ENCODE measurements at places on chromosomes 1 and 21. TPM values are rescaled to one million over a fixed set of nuclear protein-coding genes. Genes with fewer than 3 reads are reported as not detected.

The KLHDC9 gene
- polyA plus RNA-seq = 0.86 TPM

The GPR52 gene
- not detected for polyA plus RNA-seq

The PARP1 gene
- 100 TPM for polyA plus RNA-seq

DNA sequence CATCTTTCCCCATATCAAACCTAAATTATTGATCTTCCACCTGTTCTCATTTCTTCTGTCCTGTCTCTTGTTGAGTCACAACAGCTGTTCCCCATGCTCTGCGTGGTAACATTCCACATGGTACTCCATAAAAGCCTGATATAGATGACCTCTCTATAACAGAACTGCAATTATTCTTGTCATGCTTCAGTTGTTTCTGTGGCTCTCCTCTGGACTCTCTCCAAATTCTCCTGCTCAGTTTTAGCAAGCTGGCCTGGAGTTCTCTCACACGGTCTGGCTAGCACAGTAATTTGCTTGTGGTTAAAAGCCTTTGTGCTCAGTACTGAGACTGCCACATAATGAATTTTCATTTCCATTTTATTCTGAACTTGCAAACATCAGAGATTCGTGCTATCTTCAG, 10.6 kb upstream of the LRRC39 start:
- peak; percentile 13 for DNase-seq

GRCh38 chr1:230627767-230628166, 14.5 kb upstream of the COG2 start:
- no peak for DNase-seq

GRCh38 chr21:41627428-41627827, 119.5 kb upstream of the TMPRSS2 start:
- no peak for DNase-seq

DNA sequence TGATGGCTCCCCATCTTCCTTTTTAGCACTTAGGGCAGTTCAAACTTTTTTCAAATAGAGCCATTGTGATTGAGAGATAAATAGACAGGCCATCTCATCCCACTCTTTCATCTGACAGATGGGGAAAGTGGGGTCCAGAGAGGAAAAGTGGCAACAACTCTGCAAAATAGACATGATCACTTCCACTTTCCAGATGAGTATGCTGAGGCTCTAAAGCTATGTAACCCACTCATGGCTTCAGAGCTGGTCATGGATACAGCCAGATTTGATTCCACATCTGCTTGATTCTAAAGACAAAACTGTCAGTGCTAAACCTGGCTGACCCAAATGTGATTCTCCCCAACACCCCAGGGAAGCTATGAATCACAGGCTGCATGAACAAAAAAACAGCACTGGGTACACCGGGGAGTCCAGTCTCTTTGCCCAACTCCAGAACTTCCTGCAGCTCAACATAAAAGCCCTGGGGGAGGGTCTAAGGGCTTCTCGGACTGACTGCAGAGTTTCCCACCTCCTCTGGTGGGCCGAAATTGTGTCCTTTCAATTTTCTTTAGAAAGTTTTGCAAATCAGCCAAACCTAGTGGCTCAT, 59.3 kb downstream of the PLPP3 start:
- no peak for DNase-seq

DNA sequence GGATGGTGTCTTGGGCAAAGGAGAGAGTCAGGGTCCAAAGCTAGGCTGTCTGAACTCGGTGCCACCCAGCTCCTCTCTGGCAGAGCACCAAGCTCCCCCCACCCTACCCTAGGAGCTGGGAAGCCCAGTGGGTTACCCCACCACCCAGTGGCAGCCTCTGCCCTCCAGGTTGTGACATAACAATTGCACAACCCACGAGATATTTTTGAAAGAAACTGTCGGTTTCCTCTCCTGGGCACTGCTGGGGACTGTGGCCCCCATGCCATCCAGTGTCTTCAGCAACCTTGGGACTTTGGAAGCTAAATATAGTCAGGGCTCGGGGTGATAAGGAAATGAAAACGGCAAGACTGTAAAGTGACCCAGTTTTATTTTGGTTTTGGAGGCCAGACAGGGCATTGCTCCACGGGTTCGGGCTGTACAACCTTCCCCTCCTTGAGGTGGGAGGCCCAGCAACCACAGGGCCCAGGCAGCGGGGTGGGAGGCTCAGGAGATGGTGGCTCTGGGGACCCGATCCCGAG, 1.4 kb downstream of the CITED4 start:
- DNase-seq = no peak

DNA sequence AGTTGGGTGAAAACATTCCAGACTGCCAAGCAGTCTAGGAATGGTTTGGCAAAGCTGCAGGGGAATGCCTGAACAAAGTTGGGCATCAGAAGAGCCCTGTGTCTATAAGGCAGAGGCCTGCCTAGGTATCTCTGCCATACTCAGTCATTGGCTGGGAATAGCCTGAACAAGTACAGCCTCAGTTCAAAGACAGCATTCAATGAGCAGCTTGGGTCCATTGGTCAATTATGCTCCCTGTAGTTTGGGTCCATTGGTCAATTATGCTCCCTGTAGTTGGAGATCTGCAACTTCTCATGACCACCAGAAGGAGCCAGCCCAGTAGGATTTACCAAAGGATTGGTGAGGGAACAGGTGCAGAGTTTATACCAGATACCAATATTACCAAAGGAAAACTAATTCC, 31.6 kb downstream of the FMO3 start:
- no peak for DNase-seq
